Type B pancreatic cell (in vitro differentiated cells): ENCODE measurements at places on chromosomes 1 and 21. TPM values are rescaled to one million over a fixed set of nuclear protein-coding genes. Genes with fewer than 3 reads are reported as not detected.

- DNase-seq = no peak
These were observed 354 bp downstream of the HAPLN2 start for GRCh38 chr1:156619582-156619955.

- DNase-seq = peak; percentile 77
These were observed at the start of gene OLFM3 for GRCh38 chr1:101996825-101997465. TSS of gene OLFM3 (minus strand) at chr1:101996926.

DNA sequence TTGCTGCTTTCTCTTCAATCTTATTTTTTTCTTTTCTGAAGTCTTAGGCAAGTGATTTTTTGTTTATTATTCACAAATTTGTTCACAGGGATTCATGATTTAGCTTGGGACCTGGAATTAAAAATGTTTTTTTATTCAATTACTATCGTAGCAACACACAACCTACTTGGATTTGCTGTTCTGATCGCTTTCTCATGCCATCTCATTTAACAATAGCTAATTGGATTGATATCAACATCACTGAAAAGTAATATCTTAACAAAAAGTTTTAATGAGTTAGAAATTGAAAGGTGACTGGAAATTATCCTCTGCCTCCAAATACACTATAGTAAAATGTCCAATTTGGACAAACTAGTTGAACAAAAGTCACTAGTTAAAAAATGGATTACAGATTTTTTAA is 32.4 kb downstream of the MAP3K21 start:
- no peak for DNase-seq

DNA sequence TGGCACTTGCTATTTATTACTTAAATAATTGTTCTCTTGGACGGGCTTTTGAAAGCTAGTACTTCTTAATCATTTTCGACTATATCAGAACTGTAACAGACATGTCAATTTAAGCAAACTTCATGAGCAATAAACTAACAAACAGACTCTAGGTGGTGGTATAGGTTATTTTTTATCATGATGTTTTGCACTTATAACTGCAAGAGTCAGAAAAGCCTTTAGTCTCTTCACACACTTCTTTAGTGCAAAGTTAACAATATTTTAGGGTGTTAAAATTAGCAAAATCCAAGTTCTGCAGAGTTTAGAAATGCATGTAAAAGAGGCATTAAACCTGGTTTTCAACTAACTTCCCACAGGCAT is 2.2 kb downstream of the NRIP1 start:
- DNase-seq = no peak

DNA sequence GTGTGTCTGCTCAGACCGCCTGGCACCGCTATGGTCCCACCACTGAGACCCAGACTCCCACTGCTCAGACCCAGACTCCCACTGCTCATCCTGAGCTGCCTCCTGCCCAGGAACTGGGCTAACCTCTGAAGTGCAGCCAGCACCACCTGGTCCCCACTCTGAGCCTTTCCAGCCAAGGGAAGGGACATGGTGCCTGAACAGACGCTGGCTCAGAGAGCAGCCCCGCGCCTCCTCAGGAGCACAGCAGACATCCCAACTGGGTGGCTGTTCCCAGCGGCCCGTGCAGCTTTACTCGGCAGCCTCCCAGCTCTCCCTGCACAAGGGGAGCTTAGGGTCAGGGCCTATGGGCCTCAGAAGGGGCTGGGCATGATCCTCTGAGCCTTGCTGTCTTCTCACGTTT is 27.8 kb upstream of the CNTN2 start:
- DNase-seq = no peak

DNA sequence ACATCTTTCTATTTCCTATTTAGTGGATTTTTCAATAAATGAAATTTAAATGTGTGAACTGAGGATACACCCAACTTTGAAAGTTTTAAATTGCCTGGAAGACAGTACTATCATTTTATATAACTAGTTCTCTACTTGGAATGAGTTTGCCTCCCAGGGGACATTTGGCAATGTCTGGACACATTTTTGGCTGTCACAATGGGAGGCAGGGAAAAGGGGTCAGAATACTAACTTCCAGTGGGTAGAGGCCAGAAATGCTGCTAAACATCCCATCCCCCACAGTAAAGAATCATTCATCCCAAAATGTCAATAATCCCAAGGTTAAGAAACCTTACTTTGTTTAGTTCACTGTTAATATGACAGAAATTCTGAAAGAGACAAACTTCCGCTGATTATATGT is 13.2 kb upstream of the NRAS start:
- no peak for DNase-seq

GRCh38 chr1:170313306-170313705 is 167.5 kb downstream of the NTMT2 start:
- DNase-seq = no peak

DNA sequence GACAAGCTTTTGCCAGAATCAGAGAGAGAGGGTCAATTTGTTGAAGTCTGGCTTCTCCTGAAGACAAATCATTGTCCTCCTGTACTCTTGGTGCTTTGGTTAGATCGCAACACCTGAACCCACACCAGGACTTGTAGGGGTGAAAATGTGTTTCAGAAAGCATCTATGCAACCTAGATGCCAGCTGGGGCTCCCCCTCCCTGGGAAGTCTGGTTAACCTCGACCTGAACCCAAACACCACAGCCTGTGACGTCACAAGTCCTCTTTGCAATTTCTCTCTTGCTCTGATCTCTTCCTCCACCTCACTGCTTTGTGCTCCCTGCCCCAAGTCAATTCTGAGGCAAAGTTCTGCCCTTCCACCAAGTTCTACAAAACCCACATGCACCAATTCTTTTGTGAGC is 42.8 kb upstream of the USP24 start:
- no peak for DNase-seq

DNA sequence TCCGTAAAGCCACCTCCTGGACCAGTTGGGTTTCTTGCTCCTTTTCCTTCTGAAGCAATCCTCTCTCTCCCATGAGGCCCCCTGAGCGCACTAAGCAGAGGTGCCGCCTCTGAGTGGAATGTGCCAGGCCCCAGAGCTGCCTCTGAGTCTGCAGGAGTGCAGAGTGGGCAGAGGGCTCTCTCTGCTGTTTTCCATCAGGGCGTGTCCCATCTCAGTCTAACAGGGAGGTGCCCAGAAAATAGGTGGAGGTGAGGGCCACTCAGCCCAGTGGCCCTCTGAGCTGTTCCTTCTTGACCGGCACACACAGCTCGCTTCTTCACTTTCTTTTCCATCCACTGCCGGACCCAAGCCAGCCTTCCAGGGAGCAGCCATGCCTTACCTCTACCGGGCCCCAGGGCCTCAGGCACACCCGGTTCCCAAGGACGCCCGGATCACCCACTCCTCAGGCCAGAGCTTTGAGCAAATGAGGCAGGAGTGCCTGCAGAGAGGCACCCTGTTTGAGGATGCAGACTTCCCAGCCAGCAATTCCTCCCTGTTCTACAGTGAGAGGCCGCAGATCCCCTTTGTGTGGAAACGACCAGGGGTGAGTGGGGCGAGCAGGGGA is at the start of gene CAPN9:
CAPN9 (plus strand) TSS at position 262 of the 604 bp plus-strand sequence; CDS start at position 371, 109 bp downstream.
- DNase-seq = no peak

DNA sequence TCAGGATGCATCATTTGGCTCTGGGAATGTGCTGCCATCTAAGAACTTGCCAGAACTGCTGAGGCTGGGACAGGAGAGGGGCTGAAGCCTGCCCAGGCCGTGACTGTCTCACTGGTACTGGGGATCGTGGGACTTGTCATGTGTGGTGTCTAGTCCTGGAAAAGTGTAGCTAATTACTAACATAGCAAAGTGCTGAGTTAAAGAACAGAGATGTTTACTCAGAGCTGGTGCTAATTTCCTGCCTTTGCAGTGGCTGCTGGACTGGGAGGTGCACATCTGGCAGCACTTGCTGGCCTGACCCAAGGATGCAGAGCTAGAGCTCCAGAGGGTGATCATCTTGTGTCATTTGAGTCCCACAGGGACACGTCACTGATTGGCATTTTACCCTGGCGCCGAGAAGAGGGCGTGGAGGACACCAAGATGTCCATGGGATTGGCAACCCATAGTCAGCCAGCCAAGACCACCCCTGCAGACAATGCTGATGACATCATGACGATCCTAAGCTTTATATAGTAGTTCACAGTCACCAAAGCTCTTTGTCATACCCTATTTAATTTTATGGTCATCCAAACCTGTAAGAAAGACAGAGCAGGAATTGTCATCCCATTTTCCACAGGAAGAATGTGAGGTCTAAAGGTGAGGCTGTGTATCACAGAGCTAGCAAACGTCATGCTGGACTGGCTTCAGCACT is 110.1 kb upstream of the SLC44A3 start:
- DNase-seq = no peak

DNA sequence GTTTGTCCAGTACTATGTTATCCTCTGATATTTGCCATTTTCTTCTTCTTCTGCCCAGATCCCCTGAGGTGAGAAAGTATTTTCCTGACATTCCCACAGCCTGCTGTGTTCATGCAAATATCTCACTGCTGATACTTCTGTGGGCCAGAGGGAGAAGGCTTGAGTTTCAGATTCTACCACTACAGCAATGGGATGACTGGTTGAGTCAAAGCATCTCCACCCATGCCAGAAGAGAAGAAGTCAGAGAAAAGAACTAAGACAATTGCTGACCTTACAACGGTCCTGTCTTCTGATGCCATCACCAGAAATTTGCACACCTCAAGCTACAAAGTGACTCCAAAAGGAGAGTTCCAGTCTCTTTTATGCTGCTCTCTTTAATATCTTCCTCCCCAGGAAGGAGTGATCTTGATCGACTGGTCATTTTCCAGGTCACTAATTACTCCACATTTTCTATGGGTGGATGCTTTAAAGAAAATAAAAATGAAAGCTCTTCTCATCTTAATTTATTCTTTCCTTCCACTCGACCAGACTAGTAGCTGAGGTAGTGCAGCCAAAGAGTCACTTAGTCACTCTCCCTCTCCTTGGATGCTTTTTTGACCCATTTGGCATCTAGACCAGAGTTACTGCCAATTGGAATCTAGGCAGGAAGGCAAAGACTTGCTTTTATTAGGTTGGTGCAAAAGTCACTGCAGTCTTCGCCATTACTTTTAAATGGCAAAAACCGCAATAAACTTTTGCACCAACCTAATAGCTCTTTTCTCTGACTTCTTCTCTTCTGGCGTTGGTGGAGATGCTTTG is 195.1 kb downstream of the PTPRC start:
- DNase-seq = no peak

DNA sequence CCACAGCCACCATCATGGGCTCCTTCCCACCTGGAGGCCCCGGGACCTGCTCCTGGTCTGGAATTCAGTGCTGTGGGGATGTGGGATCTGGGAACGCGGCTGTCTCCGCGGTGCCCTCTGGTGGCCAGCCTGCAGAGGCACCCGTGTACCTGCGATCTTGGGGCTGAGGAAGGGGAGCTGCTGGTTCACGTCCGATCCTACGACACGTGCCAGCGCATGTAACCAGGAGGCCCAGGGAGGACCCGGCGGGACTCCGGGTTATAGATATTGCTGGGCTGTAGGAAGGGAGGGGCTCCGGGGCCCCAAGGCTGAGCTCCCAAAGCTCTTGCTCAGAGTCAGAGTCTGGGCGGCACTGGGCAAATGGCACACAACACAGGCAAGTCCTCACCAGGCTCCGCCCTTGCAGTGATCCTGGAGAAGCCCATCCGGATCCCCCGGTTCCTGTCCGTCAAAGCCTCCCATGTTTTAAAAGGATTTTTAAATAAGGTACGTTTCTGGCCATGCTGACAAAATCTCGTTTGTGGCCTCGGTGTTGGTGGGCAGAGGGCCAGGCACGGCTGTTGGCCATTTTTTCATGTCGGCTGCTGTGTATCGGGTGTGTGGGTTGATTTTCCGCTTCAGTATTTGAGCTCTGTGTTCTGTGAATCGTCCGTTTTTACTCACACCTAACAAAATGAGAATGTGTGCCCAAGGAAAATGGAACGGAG is 20.1 kb downstream of the FAAP20 start:
- DNase-seq = no peak

DNA sequence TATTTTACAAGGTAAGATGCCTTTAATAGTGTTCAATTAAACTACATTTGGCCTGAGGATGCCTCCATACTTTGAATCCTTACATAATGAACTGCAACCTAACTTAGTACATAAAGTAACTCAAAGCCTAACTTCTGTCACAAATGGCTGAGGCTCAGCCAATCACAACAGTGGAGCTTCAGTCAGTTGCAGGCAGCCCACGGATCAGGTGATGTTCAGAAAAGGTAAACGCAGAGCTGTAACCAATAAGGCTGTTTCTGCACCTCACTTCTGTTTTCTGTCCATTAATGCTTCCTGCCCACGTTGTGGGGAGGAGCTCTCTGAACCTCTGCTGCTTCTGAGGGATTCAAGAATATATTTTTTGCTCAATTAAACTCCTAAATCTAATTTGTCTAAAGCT is 94.8 kb upstream of the KIAA0040 start:
- DNase-seq = no peak

The GBP6 gene
- total RNA-seq = 0.14 and 0.29 TPM in 2 replicates

The LCE2C gene
- not detected in 2 replicates for total RNA-seq

The SLC9C2 gene
- total RNA-seq = 0.60 TPM in 1 of 2 replicates, not detected in the other

The VANGL2 gene
- total RNA-seq = 19.8 and 67.3 TPM in 2 replicates

The HSD3B1 gene
- total RNA-seq = 1.3 and 10.3 TPM in 2 replicates

The RHD gene
- total RNA-seq = not detected in 2 replicates

The MT1HL1 gene
- total RNA-seq = not detected in 2 replicates

The FCER1G gene
- 0.80 TPM in 1 of 2 replicates, not detected in the other for total RNA-seq

The PLA2G5 gene
- not detected in 2 replicates for total RNA-seq
